ENCODE measurements at places on chromosomes 6 and 20.
A peak's percentile ranks its signal among the peaks of the same experiment; 100 is the strongest.

DNA sequence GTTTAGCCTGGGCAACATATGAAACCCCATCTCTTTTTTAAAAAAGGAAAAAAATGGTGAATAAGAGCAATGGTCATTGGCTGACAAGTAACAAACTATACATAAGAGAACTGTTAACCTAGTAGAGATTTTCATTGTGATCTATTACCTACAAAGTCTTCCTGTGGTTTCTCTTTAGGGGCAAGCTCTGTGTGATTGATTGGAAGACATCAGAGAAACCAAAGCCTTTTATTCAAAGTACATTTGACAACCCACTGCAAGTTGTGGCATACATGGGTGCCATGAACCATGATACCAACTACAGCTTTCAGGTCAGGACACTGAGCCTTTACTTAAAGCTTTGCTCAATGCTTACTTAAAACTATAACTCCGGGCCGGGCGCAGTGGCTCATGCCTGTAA lies 19.2 kb downstream of the MGME1 start:
- no peak for DNase-seq

DNA sequence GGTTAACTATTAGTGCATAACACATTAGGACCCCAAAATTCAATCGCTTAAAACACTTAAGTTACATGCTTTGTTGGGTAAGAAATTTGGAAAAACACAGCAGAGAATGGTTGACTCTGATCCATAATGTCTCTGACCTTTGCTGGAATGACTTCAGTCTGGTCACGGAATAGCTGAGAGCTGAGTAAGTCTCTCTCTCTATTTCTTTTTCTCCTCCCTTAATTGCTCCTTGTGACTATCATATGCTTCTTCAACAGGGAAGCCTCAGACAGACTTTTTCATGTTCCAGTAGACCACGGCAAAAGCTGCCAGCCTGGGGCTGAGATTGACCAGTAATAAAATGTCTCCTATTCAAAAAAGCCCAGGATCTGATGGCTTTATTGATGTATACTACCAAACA lies 4.8 kb downstream of the OR12D1 start:
- peak; percentile 40 for DNase-seq

DNA sequence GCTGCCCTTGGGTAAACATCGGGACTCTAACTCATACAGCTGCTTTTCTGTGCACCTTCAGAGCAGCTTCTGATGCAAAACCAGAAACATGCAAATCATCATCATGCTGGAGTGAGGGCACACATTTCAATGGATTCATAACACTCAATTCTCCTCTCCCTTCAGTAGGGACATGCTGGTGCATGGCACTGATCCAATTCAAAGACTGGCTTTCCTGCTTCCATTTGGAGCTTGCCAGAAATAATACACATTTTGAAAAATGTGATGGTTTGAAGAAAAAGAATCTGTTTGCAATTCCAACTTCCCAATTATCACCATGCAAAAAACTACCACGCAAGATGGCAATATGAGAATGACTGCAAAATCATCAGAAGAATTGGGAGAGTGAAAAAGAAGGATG lies 65.2 kb upstream of the PDE10A start:
- DNase-seq, result no peak

GRCh38 chr20:50957276-50957675 lies 1.1 kb downstream of the DPM1 start:
- peak; percentile 28 for DNase-seq

- no peak for DNase-seq
Measured at GRCh38 chr20:16241911-16242310, 331.3 kb downstream of the KIF16B start.

DNA sequence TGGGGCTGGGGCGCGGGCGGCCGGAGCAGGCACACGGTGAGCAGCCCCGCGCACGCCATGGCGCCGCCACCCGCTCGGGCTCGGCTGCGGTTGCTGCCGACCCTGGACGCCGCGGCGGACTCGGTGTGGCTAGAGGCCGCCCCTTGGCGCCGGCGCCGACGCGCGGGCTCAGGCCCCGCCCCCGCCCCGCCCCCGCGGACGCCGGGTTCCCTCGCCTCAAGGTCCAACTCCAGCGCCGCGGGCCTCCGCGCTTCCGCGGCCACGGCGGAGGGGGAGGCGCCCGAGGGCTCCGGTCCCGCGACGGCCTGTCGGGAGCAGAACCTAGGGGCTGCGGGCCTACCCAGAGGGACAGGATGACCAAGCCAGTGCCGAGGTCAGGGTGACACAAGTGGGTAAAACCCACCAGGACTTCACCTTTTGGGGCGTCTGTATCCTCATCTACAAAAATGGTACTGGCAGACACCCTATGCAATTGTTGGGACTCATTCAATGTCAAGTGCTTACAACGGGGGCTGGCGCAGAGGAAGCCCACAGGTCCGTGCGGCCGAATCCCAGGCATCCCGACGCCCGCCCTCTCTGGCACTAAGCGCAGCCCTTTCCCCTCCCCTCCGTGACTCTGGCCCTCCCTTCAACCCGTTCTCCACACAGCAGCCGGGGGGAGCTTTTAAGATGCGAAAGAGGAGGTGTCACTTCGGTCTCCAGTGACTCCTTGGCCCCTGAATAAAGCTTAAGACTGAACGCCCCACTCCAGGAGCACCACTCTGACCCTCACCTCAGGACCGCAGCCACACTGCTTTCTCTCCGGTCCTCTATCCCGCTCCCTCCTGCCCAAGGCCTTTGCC lies at the start of gene NECAB3:
Gene NECAB3 (minus strand): TSS at position 135 of the 842 bp plus-strand sequence. CDS start 76 bp downstream, at position 59.
- DNase-seq, result peak; percentile 28

- no peak for DNase-seq
Measured at GRCh38 chr6:33850869-33851541, 47.2 kb upstream of the MLN start.

DNA sequence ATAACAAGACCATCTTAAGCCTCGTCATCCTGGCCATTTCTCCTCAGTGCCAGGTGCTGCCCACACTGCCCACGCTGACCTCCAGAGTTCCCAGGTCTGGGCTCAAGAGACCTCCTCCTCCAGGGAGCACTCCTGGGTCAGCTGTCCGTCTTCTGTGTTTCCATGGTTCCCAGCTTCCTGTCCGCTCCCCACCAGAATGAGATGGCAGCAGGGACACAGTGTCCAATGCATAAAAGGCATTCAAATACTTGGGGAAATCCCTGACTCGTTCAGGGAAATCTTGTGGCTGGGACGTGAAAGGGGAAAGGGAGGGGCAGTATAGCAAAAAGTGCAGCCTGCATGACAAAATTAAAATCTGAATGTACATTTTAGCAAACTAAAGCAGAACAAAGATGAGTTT lies 54.3 kb downstream of the SLC23A2 start:
- no peak for DNase-seq

All from HS-5 (cell line).